NCI-H1436 treated with DMSO at 0.1 percent for 48 hours (cell line): ENCODE measurements at places on chromosomes 13 and 19.

DNA sequence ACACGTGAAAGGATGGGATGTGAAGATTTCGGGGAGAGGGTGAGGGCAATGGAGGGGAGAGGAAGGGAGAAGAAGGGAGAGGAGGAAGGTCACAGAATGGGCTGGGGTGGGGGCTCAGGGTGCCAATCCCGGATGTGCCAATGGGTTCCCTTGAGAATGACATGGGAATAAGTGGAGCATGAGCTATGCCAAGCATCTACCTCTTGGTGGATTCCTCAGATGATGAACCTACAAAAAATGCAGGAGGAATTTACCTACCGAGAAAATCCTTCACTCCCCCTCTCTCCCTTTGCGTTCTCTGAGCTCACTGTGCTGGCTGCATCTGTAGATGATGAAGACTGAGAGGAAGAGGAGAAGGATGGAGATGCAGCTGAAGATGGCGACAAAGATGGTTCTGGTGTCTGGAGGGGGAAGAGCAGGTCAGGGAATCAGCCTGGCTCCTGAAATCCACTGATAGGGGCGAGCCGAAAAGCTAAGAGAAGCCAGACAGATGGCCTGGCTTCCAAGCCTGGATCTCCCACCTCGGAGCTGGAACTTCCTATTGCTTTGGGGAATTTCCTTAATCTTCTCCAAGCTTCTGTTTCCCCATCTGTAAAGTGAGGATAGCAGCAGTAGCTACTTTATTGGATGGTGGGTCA lies 21.6 kb downstream of the VSTM1 start:
- no peak for DNase-seq

GRCh38 chr13:65971541-65971940 lies 1258.6 kb downstream of the PCDH9 start:
- no peak for DNase-seq

- no peak for DNase-seq
Observed at GRCh38 chr13:25213715-25214114, 41.6 kb upstream of the AMER2 start.

DNA sequence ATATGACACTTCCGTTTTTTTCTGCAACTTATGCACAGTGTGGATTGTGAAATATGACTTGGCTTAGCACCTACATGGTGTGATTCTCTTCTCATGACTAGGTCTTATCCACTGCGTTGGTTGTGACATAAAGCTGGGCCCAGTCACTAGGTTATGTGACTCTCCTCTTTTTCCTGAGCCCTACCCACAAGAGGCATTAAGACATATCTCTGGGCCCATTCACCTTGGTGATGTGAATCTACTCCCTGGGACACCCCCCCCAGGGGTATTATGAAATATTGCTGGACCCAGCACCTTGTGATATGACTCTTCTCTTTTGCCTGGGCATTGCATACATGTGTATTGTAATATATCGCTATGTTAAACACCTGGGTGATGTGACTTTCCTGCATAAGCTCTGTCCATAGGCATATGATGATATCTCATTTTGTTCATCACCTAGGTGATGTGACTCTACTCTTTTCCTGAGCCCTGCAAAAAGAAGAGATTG lies 85.8 kb upstream of the ZNF43 start:
- no peak for DNase-seq

DNA sequence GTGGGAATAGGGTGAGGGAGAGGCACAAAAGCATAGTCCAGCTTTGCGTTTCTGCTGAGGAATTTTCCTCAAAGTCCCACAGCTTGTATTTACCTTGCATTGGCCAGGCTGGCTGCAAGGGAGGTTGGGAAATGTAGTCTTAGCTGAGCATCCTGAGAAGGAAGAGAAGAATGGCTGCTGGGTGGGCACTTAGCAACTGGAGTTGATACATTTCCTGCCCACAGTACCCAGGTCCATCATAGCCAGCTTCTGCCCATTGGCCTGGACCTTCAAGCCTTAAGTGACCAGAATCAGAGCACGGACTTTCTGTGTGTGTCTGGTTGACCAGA lies 112.4 kb downstream of the SIPA1L3 start:
- DNase-seq, result no peak

- no peak for DNase-seq
Observed at GRCh38 chr19:37698216-37698615, 21.3 kb downstream of the ZNF607 start.

GRCh38 chr13:91652404-91653301 lies 254.2 kb downstream of the GPC5 start:
- no peak for DNase-seq

- no peak for DNase-seq
Observed at GRCh38 chr19:11264452-11265176, 2.3 kb upstream of the DOCK6 start.

DNA sequence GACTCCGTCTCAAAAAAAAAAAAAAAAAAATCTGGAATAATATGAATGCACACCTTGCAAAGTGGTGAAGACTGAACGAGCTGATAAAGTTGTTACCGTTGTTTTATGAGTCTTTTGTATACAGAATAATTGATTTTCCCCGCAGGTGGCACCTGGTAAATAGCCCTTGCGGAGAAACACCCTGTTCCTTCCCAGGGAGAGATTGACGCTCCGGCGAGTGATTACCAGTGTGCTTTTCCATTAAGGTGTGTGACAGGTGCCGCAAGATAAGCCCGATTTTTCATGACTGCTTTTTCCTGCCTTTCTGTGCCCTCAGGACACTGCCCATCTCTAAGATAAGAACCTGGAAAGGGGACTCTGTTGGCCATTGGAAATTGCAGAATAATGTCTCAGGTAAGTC lies 943 bp downstream of the ZNF302 start:
- DNase-seq, result no peak

DNA sequence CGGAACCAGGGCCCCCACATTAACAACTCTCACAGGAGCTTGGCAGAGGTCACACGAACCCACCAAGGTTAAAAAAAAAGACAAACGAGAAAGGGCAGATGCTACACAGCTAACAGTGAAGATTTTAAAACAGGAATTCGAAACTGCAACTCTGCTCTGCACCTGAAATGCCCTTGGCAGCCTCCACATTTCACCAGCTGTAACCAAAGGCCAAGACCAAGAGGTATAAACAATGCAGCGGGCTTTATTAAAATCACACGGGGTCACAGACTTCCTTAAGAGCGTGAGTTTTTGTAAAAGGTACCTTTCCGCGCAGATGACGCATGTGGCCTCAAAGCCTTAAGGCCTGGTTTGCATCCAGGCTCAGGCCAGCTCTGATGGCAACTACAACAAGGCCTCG lies 88.2 kb downstream of the STK24 start:
- DNase-seq, result no peak

- DNase-seq, result no peak
Observed at GRCh38 chr19:6528544-6529121, 2.2 kb upstream of the TNFSF9 start.

DNA sequence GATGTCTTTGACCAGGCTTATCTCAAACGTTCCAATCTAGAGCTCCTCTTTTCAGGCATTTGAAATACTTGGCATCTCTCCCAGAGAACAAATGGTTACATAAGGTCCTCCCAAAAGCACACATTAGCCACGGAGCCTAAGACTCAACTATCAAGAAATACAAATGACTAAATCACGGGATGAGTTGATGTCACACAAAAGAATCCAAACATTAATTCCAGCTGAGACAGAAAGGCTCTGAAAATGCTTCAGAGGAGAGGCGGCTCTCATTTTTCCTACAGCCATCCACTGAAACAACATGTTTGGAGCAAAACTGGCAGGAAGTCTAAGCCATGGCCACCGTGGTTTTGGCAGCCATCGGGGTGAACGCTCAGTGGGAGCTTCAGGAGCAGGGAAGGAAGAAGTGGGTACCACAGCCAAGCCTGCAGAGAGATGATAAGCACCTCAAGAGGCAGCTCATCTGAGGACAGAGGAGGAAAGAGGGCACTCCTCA lies 122.5 kb downstream of the STK24 start:
- no peak for DNase-seq

DNA sequence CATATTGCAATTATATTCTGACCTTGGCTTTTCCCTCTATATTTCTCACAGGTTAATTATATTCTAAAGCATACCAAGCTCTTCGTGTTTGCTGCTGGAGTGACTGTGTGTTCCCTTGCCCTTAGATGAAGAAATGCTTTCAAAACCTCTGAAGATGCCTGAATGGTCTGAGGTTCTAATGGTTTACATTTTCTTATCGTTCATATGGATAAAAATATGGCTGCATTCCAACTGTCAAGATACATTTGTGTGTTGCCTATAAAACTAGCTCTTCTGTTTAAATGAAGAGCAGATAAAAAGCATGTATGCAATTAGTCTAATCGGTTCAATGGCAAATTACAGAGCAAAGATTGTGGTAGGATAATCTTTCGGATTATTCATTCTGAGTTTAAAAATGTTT lies 68.4 kb upstream of the ANKRD10 start:
- DNase-seq, result no peak

DNA sequence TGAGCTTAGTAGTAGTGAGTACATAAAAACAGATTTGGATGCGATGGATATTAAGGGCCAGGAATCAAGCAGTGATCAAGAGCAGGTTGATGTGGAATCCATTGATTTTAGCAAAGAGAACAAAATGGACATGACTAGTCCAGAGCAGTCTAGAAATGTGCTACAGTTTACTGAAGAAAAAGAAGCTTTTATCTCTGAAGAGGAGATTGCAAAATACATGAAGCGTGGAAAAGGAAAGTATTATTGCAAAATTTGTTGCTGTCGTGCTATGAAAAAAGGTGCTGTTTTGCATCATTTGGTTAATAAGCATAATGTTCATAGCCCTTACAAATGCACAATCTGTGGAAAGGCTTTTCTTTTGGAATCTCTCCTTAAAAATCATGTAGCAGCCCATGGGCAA lies 11.4 kb downstream of the CHAMP1 start:
- no peak for DNase-seq

GRCh38 chr13:103236213-103236612 lies 170.0 kb upstream of the SLC10A2 start:
- no peak for DNase-seq

GRCh38 chr13:23871616-23872220 lies 17.5 kb downstream of the MIPEP start:
- DNase-seq, result no peak

GRCh38 chr19:2038284-2039088 lies 12.6 kb downstream of the MKNK2 start:
- DNase-seq, result no peak

- DNase-seq, result no peak
Observed at GRCh38 chr13:95360464-95361097, 59.3 kb upstream of the ABCC4 start.
